Motor neuron (in vitro differentiated cells): ENCODE measurements at places on chromosomes 6 and 20. TPM values are rescaled to one million over a fixed set of nuclear protein-coding genes. Genes with fewer than 3 reads are reported as not detected.
A peak's percentile ranks its signal among the peaks of the same experiment; 100 is the strongest.

Gene DEFB110
- total RNA-seq = not detected in 2 replicates

Gene EPB41L1
- total RNA-seq = 9.8 and 15.2 TPM in 2 replicates

Gene PNLDC1
- total RNA-seq = not detected in 2 replicates

Gene NKAIN2
- total RNA-seq = 13.1 and 13.8 TPM in 2 replicates

Gene LAMA4
- 475 and 514 TPM in 2 replicates for total RNA-seq

Gene ACAT2
- total RNA-seq = 12.6 and 13.7 TPM in 2 replicates

Gene MOCS1
- 6.6 and 6.7 TPM in 2 replicates for total RNA-seq

Gene FAM110A
- 4.0 and 6.0 TPM in 2 replicates for total RNA-seq

Gene CHRNA4
- total RNA-seq = 7.6 and 9.3 TPM in 2 replicates

Gene MATN4
- total RNA-seq = not detected in 2 replicates

DNA sequence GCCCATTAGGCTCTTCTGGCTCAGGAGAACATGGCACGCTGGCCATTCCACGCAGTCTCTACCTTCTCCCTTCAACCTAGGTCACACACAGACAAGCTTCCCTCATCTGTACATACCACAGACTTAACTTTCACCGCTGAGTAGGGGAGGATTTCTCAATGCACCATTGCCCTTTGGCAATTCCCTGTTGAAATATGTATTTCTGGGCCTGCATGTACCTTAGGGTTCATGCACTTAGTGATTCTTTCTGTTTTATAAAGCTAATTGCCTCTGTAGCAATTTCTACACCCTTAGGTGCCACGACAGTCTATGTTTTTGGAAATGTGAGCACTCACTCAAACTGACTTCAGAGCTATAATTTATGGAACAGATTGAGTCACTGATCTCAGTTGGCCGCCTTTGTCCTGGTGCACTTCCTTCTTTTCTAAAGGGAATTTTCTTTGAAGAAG lies 253.8 kb upstream of the PRDM1 start:
- no peak for ATAC-seq

GRCh38 chr20:9578594-9578993 lies 64.2 kb downstream of the LAMP5 start:
- no peak for ATAC-seq

DNA sequence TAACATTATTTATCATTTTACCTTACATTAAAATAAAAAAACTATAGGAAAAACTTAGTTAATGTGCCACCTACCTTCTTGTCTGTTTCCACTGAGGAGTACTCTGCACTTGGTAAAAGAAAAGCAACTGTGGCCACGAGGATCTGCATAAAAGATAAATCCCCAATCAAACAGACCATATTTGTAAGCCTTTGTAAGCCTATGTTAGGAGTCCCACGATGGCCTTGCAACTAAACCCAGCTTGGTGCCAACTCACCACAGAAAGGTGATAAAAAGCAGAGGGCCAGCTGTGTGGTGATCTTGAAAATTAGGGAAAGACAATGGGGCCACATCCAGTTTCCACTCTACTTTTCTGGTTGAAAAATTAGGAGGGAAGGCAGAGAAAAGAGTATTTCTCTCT lies 156.9 kb downstream of the INSM1 start:
- ATAC-seq = no peak

GRCh38 chr6:90364286-90364685 lies 67.6 kb upstream of the BACH2 start:
- ATAC-seq = no peak

- ATAC-seq = no peak
Observed at GRCh38 chr6:2684103-2684749, 66.5 kb downstream of the MYLK4 start.

GRCh38 chr6:43860285-43860684 lies 90.3 kb downstream of the VEGFA start:
- ATAC-seq = peak; percentile 71

GRCh38 chr6:6384520-6384919 lies 64.1 kb upstream of the F13A1 start:
- no peak for ATAC-seq

GRCh38 chr6:125192610-125192930 lies 39.0 kb downstream of the TPD52L1 start:
- no peak for ATAC-seq

- ATAC-seq = no peak
Observed at GRCh38 chr6:5091210-5092069, 6.3 kb downstream of the PPP1R3G start.

DNA sequence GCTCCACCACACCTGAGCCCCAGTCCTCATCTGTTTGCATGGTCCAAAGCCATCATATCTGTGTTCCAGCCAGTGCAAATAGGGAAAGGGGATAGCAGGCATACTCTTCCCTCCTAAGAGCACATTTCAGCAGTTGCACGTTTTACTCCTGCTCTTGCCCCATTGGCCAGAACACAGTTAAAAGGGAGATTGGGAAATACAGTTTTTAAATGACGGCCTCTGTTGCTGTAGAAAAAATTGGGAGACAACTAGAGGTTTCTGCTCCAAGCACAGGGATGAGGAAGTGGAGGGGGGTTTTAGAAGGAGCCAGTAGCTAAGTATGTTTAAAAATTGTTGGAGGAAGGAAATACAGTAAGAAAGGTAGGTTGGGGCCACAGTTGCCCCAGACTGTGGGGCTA lies 14.6 kb upstream of the STK35 start:
- no peak for ATAC-seq

DNA sequence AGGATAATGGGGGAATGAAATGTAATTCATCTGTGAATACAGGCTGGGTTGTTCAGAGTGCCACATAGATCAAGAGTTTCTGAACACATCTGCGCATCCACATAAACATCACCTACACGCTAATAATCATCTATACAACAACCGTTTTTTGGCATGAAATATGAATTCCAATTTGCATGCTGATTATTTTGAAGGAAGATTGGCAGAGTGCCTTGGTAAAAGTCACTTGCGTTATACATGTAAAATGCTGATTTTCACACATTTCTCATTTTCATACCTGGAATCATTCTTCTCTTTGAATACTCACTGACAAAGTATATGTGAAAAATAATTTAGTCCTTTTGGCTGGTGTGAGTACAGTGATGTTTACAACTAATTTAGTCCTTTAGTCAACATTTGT lies 17.7 kb downstream of the COL9A1 start:
- no peak for ATAC-seq

DNA sequence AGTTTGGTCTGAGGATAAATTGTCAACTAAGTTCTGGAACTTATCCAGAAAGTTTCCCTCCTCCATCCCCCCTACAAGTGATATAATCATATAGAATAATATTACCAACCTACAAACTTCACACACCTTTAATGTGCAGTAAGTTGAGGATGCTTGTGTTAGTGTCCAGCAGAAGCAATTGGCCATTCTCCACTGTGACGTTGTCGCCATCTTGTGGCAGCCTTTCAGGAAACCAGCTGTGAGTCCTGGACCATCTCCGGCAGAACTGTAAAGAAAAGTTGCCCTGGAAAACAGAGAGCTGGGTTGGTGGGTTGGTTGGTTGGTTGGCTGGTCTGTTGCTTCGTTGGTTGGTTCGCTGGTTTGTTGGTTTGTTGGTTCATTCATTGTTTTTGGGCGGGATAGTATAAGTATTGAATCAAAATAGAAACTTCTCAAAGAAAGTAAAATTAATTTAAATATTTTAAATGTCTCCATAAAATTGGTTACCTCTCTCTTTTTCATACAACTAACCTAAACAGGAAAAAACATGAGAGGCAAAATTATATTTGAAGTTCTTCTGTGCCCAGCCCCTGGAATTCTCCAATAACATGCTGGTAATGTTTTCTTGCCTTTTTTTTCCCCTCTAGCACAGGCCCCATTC lies 127.5 kb downstream of the PKHD1 start:
- peak; percentile 59 for ATAC-seq

- ATAC-seq = no peak
Observed at GRCh38 chr20:51735728-51736600, 32.2 kb downstream of the ATP9A start.

GRCh38 chr6:51062166-51062722 lies 243.6 kb downstream of the TFAP2B start:
- peak; percentile 33 for ATAC-seq

GRCh38 chr20:50111120-50111828 lies 1.7 kb downstream of the UBE2V1 start:
- peak; percentile 6 for ATAC-seq

DNA sequence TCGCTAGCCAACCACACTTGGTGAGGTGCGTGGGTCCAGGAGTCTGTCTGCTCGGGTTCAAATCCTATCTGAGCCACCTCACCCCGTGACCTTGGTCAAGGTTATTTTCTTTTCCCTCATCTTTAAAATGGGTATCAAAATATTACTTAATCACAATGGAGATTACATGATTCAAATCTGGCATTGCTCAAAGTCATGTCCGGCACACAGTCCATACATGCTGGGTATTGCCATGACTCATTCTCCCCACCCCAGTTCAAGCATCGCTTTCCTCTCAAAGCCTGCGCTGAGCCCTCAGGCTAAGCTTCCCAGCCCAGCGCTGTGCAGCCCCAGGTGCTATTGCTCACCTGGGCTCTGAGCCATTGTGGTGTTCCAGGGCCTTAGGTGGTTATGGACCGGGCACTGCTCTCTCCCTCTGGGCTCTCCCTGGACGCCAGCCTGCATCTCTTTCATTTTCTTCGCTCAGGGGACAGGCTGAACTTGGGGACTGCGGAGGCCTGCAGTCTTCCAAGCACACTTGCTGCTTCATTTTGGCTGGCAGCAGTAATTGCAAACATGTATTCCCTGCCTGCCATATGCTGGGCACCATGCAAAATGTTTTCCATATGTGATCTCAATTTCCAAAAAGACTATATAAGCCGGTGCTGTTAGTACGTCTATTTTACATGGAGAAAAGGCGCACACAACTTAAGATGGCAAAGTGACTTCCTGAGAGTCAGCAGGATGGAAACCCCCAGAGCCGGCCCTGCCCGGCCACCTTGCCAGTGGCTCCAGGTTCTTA lies 27.3 kb downstream of the WRNIP1 start:
- no peak for ATAC-seq

DNA sequence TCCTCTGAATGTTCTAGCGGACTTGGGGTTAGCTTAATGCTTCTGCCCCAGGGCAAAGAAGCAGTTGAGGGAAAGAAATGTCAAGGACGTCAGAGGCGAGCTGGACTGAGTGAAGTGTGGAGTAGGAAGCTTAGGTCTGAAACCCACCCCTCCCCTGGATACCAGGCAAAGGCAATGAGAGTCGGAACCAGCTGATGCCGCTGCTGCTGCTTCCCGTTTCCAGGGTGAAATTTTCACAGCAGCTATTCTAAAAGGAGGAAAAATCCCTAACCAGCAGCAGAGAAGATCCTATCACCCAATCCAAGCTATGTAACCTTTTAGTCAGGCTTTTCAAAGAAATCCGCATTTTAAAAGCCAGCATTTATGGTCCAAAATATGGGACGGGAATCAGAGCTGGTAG lies 564.3 kb downstream of the LMBRD1 start:
- peak; percentile 81 for ATAC-seq

DNA sequence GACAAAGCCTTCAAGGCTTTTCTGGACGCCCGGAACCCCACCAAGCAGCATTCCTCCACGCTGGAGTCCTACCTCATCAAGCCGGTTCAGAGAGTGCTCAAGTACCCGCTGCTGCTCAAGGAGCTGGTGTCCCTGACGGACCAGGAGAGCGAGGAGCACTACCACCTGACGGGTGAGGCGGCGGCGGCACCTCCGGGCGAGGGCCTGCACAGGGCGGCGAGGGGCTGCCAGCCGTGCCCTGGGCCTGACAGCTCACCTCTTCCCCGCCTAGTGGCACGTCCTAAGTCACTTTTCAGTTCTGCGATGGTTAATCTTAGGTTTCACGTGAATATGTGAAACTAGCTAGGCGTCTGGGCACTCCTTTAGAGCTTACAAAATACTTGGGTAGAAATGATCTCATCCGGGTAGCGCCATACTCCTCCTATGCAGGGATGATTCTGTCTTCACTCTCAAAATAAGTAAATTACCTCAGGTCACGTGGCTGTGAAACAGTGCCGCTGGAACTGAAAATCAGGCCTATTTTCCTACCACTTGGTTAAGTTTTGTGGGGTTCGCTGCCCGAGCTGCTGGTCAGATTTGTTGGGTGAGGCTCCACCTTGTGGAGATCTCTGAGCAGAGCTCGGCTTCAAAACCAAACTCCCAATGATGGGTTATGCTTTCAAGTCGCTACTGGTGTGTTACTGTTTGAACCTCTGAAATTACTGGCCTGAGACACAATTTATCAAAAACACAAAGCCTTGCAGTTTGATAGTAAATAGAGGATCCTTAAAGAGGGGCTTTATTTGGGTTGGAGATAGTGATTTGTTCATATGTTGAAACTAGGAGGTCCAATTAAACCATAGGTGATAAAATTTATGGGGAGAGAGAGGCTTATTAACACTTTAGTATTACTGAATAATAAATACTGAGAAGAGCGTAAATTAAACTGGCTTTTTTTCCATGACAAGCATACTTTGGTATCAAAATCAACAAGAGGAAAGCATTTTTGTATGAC lies 15.5 kb upstream of the CLDN20 start:
- ATAC-seq = peak; percentile 41

- ATAC-seq = no peak
Observed at GRCh38 chr6:124960757-124961463, 1.3 kb upstream of the RNF217 start.

DNA sequence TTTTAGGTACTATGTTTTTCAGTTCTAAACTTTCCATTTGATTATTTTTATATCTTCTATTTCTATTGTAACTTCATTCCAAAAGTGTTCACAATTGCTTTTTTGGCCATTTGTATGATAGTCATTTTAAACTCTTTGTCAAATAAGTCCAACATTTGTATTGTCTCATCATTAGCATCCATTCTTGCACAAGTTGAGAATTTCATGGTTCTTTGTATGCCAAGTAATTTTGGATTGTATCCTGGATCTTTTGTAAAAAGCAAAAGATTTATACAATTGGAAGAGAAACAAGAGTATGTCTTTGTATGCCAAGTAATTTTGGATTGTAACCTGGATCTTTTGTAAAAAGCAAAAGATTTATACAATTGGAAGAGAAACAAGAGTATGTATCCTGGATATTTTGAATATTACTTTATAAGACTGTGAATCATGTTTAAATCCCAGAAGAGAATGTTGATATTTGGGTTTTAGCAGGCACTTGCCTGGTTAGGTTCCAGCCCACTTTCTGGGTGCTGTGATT lies 36.9 kb upstream of the NT5E start:
- no peak for ATAC-seq

- no peak for ATAC-seq
Observed at GRCh38 chr20:38031957-38032356, 1.3 kb downstream of the TTI1 start.

DNA sequence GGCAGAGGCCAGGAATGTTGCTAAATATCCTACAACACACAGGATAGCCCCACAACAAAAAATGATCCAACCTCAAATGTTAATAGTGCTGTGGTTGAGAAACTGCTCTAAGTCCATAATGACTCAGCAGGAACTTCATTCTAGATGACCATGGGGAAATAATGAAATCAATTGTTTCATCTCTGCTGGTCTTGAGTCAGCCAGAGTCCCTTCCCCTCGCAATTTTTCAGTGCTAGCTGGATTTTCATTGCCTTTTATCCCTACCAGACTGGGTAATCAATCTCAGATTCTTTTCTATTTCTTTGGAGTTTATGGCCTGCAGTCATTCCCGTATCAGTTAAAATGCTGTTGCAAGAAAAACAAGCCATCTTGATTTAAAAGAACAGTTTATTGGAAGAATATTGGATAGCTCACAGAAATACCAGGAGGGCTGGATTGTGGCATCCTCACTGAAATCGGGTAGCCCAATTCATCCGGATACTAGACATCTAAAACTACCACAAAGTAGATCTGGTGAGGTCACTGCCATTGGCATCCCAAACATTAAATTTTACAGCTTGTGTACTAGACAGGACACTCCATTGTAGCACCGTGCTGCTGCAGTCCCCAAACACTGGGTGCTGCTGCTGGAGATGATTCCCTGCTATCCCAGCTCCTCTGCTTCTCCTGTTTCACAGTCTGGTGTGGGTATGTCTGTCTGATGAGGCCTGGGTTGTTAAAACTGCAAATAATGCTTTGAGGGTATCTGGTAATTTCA lies 30.3 kb upstream of the POPDC3 start:
- peak; percentile 93 for ATAC-seq
